ENCODE measurements at places on chromosomes 16 and 17.

- H3K4me1 ChIP-seq = peaks cover 53% of the 10 kb centered on the region
- peak; percentile 82 for DNase-seq
- peak within 1 kb of the TSS; percentile 85 for H3K4me3 ChIP-seq
- H3K27me3 ChIP-seq = no peaks in the 10 kb centered on the region
- peaks cover 30% of the 10 kb centered on the region for H3K36me3 ChIP-seq
Measured at GRCh38 chr17:67245073-67245693, at the start of gene HELZ. TSS of gene HELZ (minus strand) at chr17:67245196. CDS start at chr17:67218804, 26,392 bp downstream.

DNA sequence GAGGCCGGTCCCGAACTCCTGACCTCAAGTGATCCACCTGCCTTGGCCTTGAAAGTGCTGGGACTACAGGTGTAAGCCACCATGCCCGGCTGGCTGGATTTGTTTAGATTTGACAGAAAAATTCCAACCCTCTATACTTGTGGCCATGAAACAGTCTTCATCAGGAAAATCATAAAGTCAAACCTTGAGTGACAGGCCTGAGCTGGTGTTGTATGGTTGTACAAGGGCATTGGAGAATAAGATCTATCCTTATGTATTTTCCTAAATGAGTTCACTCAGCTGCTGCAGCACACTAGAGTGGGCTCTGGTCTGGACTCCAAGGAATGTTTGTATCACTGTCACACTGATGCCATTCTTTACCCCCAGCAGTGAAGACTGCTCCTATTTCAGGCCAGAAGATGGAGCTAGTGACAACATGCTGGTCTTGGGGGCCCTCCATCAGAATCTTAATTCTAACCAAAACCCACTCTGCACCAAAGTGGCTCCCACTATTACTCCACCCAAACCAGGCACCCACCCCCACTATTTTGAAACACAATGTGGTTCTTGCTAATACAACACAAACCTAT, 27.4 kb downstream of the SNX11 start:
- no peaks in the 10 kb centered on the region for H3K27me3 ChIP-seq
- H3K36me3 ChIP-seq = peaks cover 10% of the 10 kb centered on the region
- DNase-seq = no peak
- no peak overlapping the region for H3K27ac ChIP-seq
- no peak overlapping the region for H3K4me3 ChIP-seq

- H3K27ac ChIP-seq = no peak overlapping the region
- DNase-seq = no peak
- no peaks in the 10 kb centered on the region for H3K36me3 ChIP-seq
- H3K27me3 ChIP-seq = peaks cover 7% of the 10 kb centered on the region
Measured at GRCh38 chr17:34117811-34118210, 137.3 kb upstream of the CCL2 start.

GRCh38 chr16:12089492-12090150, 113.1 kb downstream of the SNX29 start:
- peak overlapping the region; percentile 22 for H3K27ac ChIP-seq
- no peaks in the 10 kb centered on the region for H3K36me3 ChIP-seq
- H3K4me1 ChIP-seq = peaks cover 11% of the 10 kb centered on the region
- no peak for DNase-seq

GRCh38 chr16:12871784-12872183, 29.6 kb upstream of the SHISA9 start:
- DNase-seq = no peak
- H3K27me3 ChIP-seq = no peaks in the 10 kb centered on the region
- no peak overlapping the region for H3K27ac ChIP-seq
- no peaks in the 10 kb centered on the region for H3K36me3 ChIP-seq
- H3K4me1 ChIP-seq = no peaks in the 10 kb centered on the region

- H3K27ac ChIP-seq = no peak overlapping the region
- H3K4me3 ChIP-seq = no peak overlapping the region
- H3K36me3 ChIP-seq = peaks cover 60% of the 10 kb centered on the region
- H3K4me1 ChIP-seq = peaks cover 35% of the 10 kb centered on the region
Measured at GRCh38 chr17:82463391-82463790, 4.8 kb downstream of the NARF start.

DNA sequence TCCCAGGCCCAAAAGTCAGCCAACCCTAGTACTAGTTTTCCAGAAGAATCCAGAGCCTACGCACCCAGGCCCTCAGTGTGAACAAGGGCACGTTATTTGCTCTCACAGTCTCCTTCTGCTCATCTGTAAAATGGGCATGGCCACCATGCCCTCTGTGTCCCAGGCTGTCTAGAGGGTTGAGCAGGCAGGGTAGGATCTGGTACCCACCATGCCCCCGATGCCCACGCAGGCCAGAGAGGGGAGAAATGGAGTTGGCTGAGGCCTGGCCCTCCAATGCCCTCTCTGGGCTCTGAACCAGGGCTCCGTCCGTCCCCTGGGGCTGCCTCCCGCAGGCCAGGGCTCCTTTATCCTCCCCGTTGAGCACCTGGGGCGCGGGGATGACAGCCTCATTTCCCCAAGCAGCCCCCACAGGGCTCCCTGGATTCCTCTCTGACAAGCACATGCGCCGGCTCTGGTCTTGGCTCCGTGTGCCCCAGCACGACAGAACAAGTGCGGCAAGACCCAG, 9.1 kb upstream of the BAHCC1 start:
- no peaks in the 10 kb centered on the region for H3K4me1 ChIP-seq
- H3K4me3 ChIP-seq = no peak overlapping the region
- peaks cover 49% of the 10 kb centered on the region for H3K27me3 ChIP-seq
- no peak overlapping the region for H3K27ac ChIP-seq
- no peaks in the 10 kb centered on the region for H3K36me3 ChIP-seq

GRCh38 chr17:9890124-9890523, 14.9 kb downstream of the RCVRN start:
- peaks cover 3% of the 10 kb centered on the region for H3K27me3 ChIP-seq
- no peak overlapping the region for H3K27ac ChIP-seq
- H3K36me3 ChIP-seq = no peaks in the 10 kb centered on the region
- no peak for DNase-seq
- H3K4me1 ChIP-seq = no peaks in the 10 kb centered on the region
- H3K4me3 ChIP-seq = no peak overlapping the region

GRCh38 chr17:78316867-78317789, 42.7 kb downstream of the SOCS3 start:
- no peak overlapping the region for H3K4me3 ChIP-seq

DNA sequence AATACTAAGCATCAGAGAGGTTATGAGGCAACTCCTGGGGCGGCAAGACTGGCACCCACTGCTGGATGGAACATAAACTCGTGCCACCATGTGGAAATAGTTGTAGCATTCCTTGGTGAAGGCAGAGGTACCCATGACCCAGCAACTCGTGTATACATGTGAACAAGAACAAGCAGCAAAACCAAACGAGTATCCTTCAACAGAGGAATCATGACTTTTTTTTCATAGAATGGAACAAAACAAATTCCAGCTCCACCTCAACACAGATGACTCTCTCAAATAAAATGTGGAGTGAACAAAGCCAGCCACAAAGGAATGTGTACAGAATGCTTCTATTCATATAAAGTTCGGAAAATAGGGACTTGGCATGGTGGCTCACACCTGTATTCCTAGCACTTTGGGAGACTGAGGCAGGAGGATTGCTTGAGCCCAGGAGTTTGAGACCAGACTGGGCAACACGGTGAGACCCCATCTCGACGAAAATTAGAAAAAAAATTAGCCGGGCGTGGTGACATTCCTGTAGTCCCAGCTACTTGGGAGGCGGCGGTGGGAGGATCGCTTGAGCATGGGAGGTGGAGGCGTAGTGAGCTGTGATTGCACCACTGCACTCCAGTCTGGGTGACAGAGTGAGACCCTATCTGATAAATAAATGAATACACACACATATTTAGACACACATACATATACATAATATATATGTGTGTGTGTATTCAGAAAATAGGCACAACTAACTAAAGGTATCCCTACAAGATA, 35.3 kb downstream of the B9D1 start:
- H3K4me3 ChIP-seq = no peak overlapping the region
- DNase-seq = no peak
- no peak overlapping the region for H3K27ac ChIP-seq
- H3K4me1 ChIP-seq = no peaks in the 10 kb centered on the region
- H3K27me3 ChIP-seq = peaks cover 5% of the 10 kb centered on the region

DNA sequence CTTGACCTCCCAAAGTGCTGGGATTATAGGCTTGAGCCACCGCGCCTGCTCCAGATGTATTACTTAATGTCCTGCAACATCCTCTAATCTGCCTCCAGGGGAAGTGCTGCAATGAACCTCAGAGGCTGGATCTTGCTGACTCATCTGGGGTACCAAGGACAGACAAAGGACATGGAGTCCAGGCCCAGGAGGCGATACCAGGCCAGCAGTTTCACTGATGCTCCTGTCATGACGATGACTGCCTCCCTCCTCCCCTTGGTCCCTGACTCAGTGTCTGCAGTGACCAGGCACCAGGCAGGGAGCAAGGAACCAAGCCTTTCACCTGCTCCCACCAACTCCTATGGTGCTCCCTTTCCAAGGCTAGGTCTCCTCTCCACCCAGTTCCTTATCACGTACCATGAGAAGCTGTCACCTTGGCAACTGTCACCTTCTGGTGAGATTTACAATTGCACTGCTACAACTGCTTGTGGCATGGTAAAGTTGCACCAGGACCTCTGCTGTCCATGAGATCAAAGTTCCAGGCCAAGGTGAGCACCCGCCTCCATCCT, 21.6 kb upstream of the PHOSPHO1 start:
- H3K4me3 ChIP-seq = no peak overlapping the region
- no peaks in the 10 kb centered on the region for H3K4me1 ChIP-seq
- no peak overlapping the region for H3K27ac ChIP-seq
- DNase-seq = no peak

DNA sequence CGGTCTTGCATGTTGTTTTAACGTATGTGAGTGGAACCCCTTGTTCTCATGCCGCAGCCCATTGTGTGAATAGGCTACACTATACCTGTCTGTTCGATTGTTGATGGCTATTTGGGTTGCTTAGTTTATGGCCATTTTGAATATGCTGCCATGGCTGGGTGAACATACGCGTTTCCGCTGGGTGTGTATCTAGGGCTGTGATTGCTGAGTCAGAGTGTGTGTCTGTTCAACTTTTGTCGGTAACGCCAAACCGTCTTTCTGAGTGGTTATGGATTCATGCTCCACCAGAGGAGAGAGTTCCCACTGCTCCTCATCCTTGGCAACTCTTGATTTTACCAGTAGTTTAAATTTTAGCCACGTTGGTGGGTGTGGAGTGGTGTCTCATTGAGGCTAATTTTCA, 77.0 kb downstream of the METRNL start:
- H3K4me3 ChIP-seq = no peak overlapping the region
- no peaks in the 10 kb centered on the region for H3K36me3 ChIP-seq
- H3K27me3 ChIP-seq = peaks cover 36% of the 10 kb centered on the region
- H3K27ac ChIP-seq = no peak overlapping the region

- peaks cover 14% of the 10 kb centered on the region for H3K27me3 ChIP-seq
- peaks cover 8% of the 10 kb centered on the region for H3K4me1 ChIP-seq
- H3K27ac ChIP-seq = no peak overlapping the region
- peaks cover under 1% of the 10 kb centered on the region for H3K36me3 ChIP-seq
- no peak overlapping the region for H3K4me3 ChIP-seq
Measured at GRCh38 chr17:32976131-32976530, 15.5 kb upstream of the SPACA3 start.

DNA sequence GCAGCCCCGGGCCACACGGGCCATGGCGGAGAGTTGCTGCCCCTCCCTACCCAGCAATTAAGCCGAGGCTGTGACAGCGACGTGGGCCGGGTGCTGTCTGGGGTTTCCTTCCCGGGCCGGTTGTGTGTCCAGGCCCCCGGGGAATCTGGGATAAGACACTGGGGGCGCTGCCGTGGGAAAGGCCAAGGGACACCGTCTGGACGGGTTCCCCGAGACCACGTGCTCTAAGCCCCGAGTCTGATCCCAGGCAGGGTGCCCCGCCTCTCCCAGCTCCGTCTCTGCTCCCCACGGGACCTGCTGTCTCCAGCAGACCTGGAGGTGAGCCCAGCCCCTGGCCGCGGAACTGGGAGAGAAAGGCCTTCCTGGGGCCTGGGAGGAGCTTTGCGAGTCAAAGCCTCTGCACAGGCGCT, 92.2 kb downstream of the IRX3 start:
- no peaks in the 10 kb centered on the region for H3K27me3 ChIP-seq
- H3K4me1 ChIP-seq = peaks cover 2% of the 10 kb centered on the region
- no peaks in the 10 kb centered on the region for H3K36me3 ChIP-seq
- no peak for DNase-seq
- H3K27ac ChIP-seq = no peak overlapping the region

DNA sequence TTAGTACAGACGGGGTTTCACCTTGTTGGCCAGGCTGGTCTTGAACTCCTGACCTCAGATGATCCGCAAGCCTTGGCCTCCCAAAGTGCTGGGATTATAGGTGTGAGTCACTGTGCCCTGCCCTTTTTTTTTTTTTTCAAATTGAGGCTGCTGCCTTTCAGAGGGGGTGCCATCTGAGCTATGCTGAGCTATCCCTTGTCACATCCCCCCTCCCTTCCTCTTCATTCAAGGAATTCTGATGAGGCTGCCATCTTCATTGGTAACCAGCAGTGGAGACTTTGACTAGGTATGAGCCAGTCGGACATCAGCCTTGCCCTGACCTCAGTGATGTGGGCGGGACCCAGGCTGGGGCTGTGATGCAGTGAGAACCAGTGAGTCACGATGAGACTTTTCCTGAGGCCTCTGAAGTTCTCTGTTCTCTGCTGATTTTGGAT, 24.4 kb upstream of the GPT2 start:
- no peak for DNase-seq
- H3K27me3 ChIP-seq = no peaks in the 10 kb centered on the region
- H3K36me3 ChIP-seq = peaks cover 11% of the 10 kb centered on the region
- H3K4me3 ChIP-seq = no peak overlapping the region
- H3K4me1 ChIP-seq = peaks cover 26% of the 10 kb centered on the region

DNA sequence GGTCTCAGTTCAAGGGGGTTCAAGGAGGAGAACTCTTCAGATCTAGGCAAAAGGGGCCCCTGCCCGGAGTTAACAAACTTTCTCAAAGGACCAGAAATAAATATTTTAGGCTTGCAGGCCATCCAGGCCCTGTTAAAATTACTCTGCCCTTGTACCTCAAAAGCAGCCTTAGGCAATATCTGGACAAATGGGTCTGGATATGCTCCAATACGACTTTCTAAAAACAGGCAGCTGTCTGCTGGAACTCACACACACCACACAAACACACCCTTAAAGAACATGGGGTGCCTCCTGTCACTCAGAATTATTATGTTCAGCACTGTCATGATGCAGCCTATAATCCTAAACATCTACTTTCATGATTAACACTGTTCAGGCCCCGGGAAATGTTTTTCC, 75.5 kb downstream of the TMEM132E start:
- no peak overlapping the region for H3K27ac ChIP-seq
- no peak overlapping the region for H3K4me3 ChIP-seq
- no peaks in the 10 kb centered on the region for H3K36me3 ChIP-seq
- no peak for DNase-seq
- H3K27me3 ChIP-seq = peaks cover 35% of the 10 kb centered on the region

DNA sequence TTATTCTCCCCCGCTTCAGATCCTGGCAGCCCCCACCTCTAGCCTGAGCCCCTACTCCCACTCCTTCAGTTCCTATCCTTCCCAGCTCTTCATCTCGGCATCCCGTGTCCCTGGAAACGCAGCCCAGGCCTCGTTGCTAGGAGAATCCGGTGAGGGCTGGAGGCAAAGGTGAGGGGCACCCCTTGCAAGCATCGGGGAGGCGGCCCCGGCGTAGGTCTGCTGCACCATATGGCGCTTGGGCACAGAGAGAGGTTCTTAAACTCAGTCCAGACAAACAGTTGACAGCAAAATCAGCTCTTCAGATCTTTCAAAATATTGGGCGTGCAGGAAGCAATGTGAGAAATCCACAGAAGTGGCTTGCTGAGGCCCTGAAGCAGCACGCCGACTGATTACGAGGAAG, 15.0 kb downstream of the SLC38A8 start:
- H3K27me3 ChIP-seq = peaks cover 18% of the 10 kb centered on the region
- H3K27ac ChIP-seq = no peak overlapping the region
- H3K36me3 ChIP-seq = no peaks in the 10 kb centered on the region
- no peak overlapping the region for H3K4me3 ChIP-seq

GRCh38 chr16:17370731-17371285, 100.0 kb downstream of the XYLT1 start:
- H3K36me3 ChIP-seq = peaks cover 17% of the 10 kb centered on the region
- peaks cover 75% of the 10 kb centered on the region for H3K4me1 ChIP-seq
- H3K27me3 ChIP-seq = no peaks in the 10 kb centered on the region
- H3K4me3 ChIP-seq = peak overlapping the region; percentile 85
